NCI-H446 treated with DMSO at 0.1 percent for 48 hours (cell line): ENCODE measurements at places on chromosomes 6 and 20.

- DNase-seq = no peak
Observed at GRCh38 chr6:12084681-12085080, 72.6 kb downstream of the HIVEP1 start.

GRCh38 chr6:149261364-149262040 is 56.0 kb upstream of the TAB2 start:
- DNase-seq = no peak

GRCh38 chr6:55082021-55082420 is 92.3 kb upstream of the HCRTR2 start:
- no peak for DNase-seq

GRCh38 chr6:14791526-14791925 is 454.3 kb upstream of the JARID2 start:
- no peak for DNase-seq

DNA sequence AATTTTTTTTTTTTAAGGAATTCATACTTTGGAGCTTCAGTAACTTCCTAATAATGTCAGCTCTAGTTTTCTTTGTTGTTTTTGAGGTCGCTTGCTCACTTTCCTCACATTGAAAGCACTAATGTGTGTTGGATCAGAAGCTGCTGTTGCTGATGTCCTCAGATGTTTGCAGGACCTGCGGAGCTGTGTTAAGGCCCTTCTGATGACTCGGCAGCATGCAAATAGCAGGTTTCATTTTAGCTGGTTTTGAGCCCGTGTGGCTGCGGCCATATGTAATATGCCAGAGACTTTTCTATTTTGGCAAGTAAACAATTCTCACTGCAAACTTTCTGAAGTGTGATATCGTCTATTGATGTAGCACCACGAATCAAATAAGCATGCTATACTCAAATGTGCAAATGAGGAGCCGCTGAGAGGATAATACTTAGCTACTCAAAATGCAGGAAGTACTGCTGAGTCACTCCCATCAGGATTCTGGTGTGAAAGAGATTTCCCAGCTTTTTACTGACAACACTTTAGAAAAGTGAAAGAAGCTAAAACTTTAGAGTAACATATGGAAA is 187.8 kb downstream of the SASH1 start:
- no peak for DNase-seq

GRCh38 chr6:89117211-89118108 is at the start of gene SRSF12:
TSS of gene SRSF12 (minus strand) at chr6:89118071. CDS start at chr6:89117887, 184 bp downstream.
- no peak for DNase-seq

GRCh38 chr6:47532981-47533585 is 55.5 kb downstream of the CD2AP start:
- no peak for DNase-seq

DNA sequence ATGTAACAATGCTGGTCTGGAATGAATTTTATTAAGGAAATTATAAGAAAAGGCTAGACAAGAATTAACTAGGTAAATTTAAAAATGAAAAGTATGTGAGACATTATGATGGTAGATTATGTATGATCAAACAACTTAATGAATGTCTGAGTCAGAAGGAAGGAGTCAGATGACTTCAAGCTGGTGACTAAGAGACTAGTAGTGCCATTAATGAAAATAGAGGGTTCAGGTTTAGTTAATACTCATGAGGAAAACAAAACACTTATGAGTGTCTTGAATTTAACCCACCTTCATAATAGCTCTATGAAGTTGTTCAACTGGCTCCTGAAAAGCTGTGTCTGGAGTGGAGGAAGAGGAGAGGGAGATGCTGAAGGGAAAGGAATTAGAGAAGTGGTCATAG is 256.3 kb downstream of the ADGRB3 start:
- DNase-seq = no peak

GRCh38 chr6:75657327-75657726 is 55.6 kb downstream of the SENP6 start:
- DNase-seq = no peak

- no peak for DNase-seq
Observed at GRCh38 chr6:25535632-25536225, 116.3 kb upstream of the SCGN start.

DNA sequence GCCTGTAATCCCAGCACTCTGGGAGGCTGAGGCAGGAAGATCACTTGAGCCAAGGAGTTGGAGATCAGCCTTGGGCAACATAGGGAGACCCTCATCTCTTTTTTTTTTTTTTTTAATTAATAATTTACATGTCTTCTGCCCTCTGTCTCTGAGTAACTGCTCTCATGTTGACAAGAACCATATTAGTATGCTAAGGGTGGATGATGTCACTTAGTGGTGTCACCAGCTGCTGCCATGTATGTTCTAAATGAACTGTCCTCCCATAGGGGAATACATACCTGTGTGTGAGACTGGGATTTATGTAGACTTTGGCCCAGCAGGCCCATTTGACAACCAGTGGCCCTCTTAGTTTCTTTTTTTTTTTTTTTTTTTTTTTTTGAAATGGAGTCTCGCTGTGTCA is 65.6 kb downstream of the SCAND1 start:
- no peak for DNase-seq

- DNase-seq = no peak
Observed at GRCh38 chr6:23690453-23691049, 435.5 kb upstream of the NRSN1 start.

- no peak for DNase-seq
Observed at GRCh38 chr6:15511248-15512125, 151.3 kb downstream of the DTNBP1 start.

DNA sequence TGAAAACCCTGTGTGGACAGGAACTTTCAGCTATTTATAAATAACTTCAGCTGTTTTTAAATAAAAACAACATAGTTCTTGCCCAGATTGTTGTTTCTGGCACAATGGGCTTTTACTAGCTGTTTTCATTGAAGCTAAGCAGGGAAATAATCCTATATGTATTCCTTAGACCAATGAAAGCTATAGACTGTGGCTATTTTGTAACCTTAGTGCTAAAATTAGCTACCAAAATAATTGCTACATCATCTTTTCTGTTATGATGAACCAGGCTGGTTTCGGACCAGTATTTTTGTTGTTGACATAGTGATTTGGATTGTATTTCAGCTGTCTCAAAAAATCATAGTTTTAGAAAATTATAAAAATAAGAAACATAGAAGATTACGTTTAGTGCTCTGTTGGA is 13.7 kb downstream of the PHF3 start:
- no peak for DNase-seq

DNA sequence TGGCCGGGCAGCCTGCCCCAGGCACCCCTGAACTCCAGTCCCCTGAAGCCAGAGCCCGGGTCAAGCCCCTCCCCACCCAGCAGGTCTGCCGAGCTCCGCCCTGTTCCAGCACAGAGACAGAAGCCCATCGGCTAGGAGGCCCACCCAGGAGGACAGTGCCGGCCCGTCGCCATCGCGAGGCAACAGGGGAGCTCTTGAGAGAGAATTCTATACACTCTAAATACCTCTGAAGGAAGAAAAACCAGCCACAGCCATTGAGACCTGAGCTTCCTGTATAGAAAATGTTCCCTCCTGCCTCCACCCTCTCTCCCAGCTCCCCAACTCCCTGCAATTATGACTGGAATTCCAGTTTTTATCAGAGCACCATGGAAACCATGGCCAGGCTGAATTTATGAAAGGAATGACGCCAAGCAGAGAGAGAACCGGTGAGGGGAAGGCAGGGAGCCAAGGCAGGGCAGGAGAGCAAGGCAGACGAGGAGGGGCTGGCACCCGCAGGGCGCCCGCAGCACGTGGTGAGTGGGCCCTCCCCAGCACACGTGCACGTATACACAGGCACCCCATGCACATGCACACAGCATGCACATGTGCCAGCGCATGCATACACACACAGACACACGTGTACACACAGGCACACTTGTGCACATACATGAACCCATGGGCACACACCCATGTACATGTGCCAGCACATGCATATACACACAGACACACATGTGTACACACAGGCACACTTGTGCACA is 27.6 kb upstream of the MRGBP start:
- DNase-seq = no peak

DNA sequence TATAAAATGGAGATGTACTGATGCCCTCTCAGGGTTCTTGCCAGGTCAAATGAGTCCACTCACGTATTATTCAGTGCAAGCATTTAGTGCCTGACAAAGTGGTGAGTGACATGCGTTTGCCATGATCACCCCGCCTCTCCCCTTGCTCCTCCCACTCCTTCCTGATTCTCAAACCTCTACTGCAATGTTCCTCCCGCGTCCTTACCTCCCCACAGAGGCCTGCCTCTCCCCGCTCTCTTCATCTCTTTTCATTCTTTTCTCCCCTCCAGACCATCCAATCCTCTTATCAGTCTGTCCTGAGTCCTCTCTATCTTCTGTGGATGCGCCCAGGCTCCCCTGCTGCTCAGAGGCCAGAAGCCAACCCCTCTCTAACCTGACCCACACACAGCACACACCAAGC is 40.7 kb downstream of the KCNK5 start:
- DNase-seq = no peak

- no peak for DNase-seq
Observed at GRCh38 chr20:35876033-35876320, 78.3 kb downstream of the SCAND1 start.

GRCh38 chr20:1566701-1567100 is 9.2 kb upstream of the SIRPD start:
- no peak for DNase-seq

GRCh38 chr20:52738081-52738480 is 234.1 kb upstream of the TSHZ2 start:
- DNase-seq = no peak

DNA sequence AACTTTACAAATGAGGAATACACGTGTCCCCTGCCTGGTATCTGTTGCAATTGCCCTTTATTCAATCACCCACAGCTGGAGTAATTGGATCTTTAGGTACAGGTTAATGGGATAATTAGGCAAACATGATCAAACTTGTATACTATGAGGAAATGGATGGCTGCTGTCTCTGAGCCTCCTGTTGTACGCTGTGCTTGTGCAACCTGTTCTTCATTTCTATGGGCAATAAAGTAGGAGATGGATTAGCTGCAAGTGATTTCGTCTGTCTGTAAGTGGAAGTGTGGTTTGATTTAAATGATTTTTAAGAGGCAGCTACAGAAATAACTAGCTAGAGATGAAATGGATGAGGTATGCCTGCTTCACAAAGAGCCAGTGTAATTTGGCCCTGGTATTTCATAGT is 474.1 kb downstream of the RNF144B start:
- no peak for DNase-seq

DNA sequence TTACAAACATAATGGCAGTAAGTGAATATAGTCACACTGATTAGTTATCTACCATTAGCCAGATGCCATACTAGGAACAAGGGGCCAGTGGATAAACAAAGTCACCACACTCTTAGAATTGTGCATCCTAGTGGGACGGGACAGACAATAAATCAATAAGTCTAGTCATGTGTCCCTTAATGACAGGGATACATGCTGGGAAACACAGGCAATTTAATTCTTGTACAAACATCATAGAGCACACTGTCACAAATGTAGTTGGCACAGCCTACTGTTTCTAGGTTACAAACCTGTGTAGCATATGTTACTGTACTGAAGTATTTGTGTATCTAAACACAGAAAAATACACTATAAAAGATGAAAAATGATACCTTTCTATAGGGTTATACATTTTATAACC is 123.0 kb upstream of the FAM184A start:
- DNase-seq = no peak

- no peak for DNase-seq
Observed at GRCh38 chr20:17641520-17641964, 40.5 kb downstream of the RRBP1 start.

DNA sequence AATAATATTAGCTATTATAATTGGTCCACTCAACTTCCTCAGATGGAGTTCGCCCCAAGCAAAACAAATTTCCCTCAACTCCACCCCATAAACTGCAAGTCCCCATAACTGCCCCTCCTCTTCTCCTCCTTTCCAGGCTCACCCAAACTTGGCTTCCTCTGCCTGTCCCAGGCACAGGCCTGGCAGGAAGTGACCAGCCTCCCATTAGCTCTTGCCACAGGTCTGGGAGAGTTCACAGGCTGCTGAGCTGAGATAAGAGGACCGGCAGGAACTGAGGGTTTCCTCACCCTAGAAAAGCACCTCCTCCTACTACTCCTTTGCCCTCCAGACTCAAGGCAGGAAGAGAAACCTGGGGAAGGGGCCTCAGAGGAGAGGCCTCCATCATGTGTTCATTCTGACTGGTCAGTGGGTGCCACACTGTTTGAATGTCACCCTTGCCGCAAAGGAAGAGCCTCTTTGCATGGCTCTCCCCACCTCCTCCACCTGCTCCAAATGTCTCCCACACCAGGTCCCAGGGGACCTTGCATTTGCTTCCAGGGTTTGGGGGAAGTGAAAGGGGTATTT is 24.5 kb upstream of the SMIM29 start:
- no peak for DNase-seq

DNA sequence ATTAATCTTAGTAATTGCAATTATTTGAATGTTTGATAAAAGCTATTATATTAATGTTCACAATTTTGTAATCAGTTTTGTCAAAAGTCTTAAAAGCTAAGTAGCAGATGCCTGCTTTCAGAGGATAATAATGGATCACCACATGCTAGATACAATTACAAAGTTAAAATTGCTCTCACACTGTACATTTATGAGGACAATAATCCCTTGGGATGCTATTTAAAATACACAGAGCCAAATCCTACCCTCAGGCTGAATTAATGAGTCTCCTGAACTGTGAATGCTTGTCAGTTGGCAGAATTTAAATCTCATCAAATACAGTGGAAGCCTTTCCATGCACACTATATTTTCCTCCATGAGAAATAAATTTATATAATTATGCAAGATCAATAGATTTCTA is 153.3 kb upstream of the SYNCRIP start:
- DNase-seq = no peak

DNA sequence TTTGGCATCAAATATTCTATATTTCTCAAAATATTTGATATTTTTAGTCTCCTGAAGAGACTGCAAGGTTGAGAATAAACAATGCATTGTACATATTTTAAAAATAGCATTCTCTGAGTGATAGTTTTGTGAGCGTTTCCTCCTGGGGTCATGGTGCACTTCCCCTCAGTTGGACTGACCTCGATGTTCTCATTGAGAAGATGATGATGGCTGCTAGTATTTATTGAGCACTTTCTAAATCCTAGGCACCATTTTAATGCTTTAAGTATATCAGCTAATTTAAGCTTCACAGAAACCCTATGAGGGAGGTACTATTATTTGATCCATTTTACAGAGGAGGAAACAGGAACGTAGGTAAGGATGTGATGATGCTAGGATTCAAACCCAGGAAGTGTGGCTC is 18.2 kb downstream of the DSE start:
- no peak for DNase-seq

GRCh38 chr6:9933677-9934076 is 481.2 kb downstream of the TFAP2A start:
- no peak for DNase-seq
